T47D (cell line): ENCODE measurements at places on chromosomes 12 and 14.
A peak's percentile ranks its signal among the peaks of the same experiment; 100 is the strongest.

GRCh38 chr14:71804992-71805391 lies 127.2 kb upstream of the RGS6 start:
- DNase-seq = peak; percentile 35

- DNase-seq = no peak
Measured at GRCh38 chr12:39595928-39596327, 23.7 kb downstream of the ABCD2 start.

- no peak for DNase-seq
Measured at GRCh38 chr12:49044660-49045059, 15.9 kb downstream of the KMT2D start.

GRCh38 chr12:53200107-53200457 lies 7.0 kb downstream of the ITGB7 start:
- no peak for DNase-seq
